ENCODE measurements at places on chromosomes 13 and 19.

DNA sequence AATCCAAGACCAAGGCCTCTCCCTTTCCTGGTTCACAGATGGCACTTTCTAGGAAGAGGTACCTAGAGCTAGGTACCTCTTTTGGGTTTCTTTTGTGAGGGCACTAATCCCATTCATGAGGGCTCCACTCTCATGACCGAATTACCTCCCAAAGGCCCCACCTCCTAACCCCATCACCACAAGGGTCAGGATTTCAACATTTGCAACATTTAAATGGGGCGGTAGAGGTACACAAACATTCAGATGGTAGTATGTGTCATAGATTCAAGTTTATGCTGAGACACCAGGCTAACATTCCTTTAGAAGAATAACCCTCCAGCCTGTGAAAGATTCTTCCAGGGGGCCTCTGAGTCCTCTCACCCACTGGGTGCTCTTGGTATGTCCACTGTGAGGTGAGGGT lies 116.3 kb downstream of the FOXO1 start:
- no peak for DNase-seq

GRCh38 chr19:12513531-12514061 lies 29.0 kb upstream of the ZNF709 start:
- DNase-seq = peak; percentile 80

GRCh38 chr13:33799950-33800592 lies 17.9 kb upstream of the RFC3 start:
- no peak for DNase-seq

DNA sequence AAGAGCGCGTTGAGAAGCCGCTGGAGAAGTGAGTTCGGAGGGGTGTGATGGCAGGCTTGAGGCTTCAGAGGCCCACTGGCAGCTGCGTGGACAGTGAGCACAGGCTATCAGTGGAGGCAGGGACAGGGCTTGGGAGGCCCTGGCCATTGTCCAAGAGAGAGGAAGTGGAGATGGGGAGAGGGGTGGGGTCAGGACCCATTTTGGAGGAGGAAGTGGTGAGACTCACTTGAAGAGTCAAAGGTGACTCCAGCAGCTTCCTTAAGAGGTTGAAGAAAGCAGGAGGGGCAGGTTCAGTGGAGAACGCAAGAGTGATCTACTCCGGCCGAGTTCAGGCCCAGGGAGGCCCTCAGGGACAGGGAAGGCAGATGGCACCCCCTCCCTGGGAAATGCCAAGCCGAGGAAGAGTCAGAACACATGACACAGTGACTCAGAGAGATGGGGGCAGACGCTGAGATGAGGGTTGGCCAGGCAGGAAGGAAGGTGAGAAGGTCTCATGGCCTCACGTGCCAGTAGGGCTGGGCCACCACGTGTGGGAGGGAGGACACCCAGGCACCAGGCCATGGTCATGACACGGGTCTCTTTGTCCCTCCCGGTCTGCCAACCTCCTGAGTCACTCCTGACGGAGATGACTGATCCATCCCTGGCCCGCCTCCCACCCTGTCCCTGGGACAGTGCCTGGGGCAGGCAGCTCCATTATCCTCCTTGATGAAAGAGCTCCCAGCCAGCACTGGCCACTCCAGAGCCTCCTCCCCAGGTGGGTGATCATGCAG lies 10.1 kb upstream of the CD22 start:
- peak; percentile 73 for DNase-seq

DNA sequence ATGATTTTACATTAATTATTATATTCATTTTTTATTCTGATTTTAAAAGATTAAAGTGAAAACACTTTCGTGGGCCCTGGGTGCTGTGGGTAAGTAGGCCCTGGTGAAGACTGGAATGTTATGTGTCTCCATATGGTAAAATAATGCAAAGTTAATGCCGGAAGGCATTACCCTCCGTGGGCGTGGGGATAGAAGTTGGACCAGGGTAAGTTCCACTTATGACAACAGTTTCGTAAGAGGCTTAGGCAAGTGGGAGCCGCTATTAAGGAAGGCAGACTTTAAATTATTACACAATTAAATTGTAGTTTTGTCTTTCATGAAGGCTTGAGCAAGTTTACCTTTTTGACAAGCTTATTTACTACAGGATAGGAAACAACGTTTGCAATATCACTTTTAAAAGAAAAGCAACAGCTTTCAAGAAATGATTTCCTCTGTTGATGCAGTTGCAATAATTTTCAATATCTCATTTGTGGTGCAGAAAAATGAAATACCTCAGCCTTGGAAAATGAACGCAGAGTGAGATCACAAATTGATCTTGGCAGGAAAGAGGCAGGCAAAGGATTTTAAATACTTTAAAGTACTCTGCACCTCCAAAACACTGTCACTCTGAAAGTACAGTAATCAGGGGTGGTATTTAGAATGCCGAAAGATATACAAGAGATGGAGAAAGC lies 310.6 kb downstream of the DCT start:
- DNase-seq = no peak

- no peak for DNase-seq
Observed at GRCh38 chr19:21133633-21134032, 8.2 kb upstream of the ZNF431 start.

DNA sequence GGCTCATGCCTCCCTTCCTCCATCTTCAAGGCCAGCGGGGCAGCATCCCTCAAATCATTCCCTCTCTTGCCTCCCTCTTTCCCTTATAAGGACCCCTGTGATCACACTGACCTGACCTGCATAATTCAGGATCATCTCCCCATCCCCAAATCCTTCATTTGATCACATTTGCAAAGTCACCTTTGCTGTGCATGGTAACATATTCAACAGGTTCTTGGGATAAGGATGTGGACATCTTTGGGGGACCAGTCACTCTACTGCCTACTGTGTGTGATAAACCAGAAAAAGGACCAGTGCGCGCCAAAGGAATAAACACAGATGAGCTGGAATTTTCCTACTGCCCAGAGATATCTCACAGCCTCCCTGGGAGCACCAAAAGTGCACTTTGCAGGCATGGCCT lies 7.9 kb downstream of the OPA3 start:
- DNase-seq = no peak

DNA sequence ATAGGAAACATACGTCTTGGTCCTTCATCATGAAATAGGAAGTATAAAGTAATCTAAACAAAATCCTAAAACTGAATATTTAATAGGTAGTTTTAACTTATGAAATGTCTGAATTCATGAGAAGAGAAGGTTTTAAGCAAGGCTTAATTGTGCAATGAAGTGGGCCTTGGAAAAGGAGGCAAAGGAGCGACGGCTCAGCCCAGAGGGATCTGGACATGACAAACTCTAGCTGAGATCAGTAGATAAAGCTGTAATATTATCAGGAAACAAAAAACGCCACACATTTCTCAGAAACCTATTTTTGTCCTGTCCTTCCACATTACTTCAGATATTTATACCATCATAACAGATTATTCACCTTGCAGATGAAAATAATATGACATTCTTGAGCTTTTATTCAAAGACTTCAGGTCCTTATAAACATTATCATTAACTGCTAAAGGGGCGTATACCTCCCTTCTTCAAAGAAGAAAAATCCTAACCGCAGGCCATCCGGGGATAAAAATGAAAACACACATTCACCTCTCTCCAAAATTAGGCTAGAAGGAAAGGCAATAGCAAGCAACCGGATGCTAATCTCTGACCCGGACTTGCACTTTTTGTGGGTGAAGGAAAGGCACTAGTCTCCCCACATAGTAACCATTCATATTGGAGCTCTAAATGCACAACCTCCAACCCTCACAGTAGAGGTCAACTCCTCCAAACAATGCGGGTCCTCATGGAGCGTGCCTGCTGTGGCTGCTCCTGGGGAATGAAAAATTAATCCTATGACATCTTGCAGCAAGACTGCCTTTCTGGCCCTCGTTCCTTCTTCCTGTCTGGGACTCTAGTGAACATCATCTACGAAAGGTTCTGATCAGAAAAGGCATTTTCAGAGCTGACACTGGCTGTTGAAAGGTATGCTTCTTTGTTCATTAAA lies 108.8 kb downstream of the TBC1D4 start:
- DNase-seq = no peak

GRCh38 chr13:43058318-43058674 lies 34.9 kb downstream of the DNAJC15 start:
- DNase-seq = no peak

DNA sequence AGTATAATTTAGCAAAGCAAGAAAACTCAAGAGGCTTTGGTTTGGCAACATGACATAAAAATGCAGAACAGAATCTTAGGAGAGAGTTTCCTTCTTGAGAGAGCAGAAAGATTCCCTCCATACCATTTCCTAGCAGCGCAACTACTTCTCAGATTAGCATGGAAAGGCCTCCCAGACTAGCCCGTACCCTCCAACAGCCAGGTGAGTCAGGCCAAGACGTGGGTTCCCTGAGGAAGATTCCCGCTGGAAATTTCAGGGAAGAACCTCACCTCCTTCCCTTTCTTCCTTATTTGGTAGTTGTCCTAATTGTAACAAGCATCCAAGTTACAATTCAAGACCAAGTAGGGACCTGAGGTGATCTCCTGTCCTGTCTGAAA lies 12.3 kb downstream of the COL4A2 start:
- DNase-seq = no peak

DNA sequence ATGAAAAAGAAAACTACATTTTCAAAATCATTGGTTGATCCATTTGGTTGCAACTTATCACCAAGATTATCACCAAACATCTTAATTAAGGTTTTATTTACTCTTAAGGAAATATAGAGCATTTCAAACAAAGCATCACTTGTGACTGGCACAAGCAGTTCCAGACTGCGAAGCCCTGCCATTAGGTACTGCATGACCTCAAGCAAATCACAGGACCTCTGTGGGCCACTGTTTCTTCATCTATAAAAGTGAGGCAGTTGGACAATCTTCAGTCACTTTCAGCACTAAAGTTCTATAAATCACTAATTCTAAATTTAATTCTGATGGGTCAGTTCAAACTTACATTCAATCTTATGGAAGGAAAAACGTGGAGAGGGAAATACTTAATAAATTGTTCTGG lies 2.0 kb downstream of the ELF1 start:
- DNase-seq = no peak

DNA sequence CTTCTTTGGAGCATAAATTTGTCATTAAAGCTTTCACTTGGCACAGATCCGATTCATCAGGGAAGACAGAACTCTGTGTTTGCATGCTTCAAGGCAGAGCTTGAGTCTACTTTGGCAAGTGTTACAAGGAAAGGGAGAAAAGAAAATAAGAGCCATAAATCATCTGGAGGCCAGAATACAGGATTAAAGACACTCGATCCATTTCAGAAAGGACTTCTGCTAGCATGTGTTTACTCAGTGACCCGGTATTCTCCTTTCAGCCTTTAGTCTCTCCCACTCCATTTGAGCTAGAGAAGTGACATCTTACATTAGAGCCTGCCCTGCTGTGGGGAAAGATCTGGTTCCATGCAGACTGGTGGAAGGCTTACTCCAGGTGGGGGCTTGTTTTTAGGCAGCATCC lies 306.4 kb downstream of the KLF5 start:
- no peak for DNase-seq

DNA sequence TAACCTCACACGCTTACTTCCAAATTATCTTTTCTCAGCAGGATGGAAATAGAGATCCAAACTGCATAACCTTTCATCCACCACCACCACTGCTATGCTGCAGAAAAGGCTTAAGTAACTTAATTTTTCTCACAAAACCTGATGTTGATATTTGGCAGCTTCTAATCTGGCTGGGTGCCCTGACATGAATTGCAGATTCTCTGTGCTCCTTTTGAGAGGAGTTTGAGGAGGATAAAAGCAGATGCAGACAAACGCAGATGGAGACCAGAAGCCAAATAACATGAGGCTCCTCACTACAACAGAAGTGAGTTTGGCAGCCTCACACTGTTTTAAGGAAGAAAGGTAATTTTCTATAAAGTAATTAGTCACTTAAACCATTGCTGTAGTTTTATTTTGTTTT lies 646.2 kb upstream of the ATXN8OS start:
- DNase-seq = no peak

DNA sequence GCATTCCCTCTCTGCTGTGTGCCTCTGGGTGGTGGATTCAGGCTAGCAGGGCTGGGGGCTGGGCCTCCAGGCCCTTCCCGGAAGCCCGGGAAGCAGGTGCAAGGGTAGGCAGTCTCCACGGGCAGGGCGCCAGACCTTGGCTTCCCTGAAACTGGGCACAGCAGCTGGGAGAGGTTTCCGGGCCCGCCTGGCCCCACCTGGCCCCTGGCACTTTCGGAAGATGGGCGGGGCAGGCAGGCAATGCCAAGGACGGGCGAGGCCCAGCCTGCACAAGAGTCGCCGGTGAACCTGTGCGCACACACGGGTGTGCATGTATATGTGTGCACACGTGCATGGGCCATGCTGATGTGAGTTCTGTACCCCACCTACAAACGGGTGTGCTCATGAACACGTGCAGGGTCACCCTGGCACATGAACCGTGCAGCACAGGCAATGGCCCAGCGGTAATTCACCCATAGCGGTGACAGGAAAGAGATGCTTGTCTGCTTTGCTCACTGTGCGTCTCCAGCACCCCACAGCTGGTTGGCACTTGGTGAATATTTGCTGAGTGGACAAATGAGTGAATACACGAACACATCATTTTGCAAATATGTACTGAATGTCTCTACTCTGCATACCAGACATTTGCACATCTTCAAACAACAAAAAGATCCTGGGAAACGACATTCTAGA lies 15.3 kb downstream of the GADD45B start:
- no peak for DNase-seq

- no peak for DNase-seq
Observed at GRCh38 chr19:34179066-34179465, 6.8 kb downstream of the LSM14A start.

- no peak for DNase-seq
Observed at GRCh38 chr13:49503951-49504350, 8.2 kb downstream of the PHF11 start.

- DNase-seq = no peak
Observed at GRCh38 chr19:52948025-52948770, 14.5 kb downstream of the ZNF816 start.

GRCh38 chr19:40688987-40689338 lies 1.5 kb downstream of the NUMBL start:
- no peak for DNase-seq

DNA sequence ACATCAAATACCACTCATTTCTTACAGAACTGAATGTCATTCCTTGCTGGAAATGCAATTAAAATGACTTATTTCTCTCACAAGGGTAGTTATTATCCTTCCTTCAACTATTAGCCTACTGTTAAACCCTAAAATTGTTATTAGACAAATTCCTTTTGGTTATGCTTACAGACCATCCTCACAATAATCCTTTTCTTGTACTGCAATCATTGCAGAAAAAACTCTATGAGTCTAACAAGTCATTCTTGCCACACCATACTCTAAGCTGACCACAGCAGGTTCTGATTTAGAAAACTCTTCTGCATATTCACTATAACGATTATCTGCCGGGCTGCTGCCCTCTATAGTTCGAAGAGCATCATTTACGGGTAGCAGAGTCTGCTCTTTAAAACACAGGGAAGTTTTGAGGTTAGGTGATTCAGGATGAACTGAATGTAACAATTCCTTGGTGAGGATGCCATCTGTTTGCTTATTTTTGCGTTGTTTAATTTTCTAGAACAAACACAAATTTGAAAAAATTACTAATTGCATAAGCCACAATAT lies 38.2 kb downstream of the MTMR6 start:
- DNase-seq = peak; percentile 42

- DNase-seq = no peak
Observed at GRCh38 chr13:46668931-46669525, 116.1 kb downstream of the LRCH1 start.

Data from amygdala (tissue), 56 donors.